ENCODE measurements at places on chromosomes 4 and X.

GRCh38 chrX:65203545-65203944 lies 227.3 kb upstream of the ZC4H2 start:
- no peak overlapping the region for H3K4me3 ChIP-seq
- peak; percentile 27 for DNase-seq
- H3K27me3 ChIP-seq, result no peaks in the 10 kb centered on the region
- H3K36me3 ChIP-seq, result no peaks in the 10 kb centered on the region
- no peaks in the 10 kb centered on the region for H3K4me1 ChIP-seq

DNA sequence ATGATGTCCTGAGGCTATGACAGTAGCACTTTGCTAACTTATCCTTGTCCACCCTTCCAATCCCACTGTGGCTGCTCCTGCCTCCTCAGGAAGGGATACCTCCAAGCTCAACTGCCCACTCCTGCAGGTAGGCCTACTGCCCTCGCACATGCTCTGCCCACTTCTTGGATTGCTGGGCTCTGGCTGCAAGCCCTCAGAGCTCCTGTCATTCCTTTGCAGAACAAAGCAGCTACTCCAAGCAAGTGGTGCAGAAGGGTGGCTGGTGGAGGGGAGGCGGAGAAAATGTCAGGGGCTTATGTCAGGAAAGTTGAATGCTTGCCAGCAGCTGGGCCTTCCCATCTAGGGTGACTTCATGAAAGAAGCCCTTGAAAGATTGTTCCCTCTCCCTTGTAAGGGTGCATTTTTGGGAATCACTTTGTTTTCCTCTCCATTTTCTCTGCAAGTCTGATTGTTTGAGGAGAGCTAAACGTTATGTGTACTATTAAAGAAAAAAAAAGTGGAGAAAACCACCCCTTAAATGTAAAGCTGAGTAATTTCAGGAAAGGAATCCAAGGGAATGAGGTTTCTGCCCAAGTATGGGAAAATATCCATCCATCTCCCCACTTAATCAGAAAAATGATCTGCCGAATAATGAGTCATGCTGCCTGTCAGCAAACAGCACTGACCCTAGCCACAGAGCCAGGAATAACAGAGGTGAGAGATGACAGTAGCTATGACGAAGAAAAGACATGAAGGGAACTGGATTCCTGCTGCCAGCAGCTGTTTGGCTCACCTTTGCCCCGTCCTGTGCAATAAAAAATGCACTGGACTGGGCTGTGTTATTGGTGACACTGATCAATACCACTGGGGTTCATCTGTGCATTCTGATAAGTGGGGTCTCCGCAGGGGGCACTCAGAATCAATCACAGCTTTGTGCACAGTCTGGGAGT lies 102.0 kb downstream of the RTL5 start:
- H3K4me1 ChIP-seq, result peaks cover 13% of the 10 kb centered on the region
- H3K4me3 ChIP-seq, result no peak overlapping the region
- H3K36me3 ChIP-seq, result no peaks in the 10 kb centered on the region
- no peaks in the 10 kb centered on the region for H3K27me3 ChIP-seq
- no peak for DNase-seq

GRCh38 chrX:98207947-98208346 lies 1324.2 kb downstream of the RPA4 start:
- no peaks in the 10 kb centered on the region for H3K36me3 ChIP-seq
- no peak overlapping the region for H3K4me3 ChIP-seq
- H3K27ac ChIP-seq, result no peak overlapping the region
- no peaks in the 10 kb centered on the region for H3K4me1 ChIP-seq
- no peak for DNase-seq

DNA sequence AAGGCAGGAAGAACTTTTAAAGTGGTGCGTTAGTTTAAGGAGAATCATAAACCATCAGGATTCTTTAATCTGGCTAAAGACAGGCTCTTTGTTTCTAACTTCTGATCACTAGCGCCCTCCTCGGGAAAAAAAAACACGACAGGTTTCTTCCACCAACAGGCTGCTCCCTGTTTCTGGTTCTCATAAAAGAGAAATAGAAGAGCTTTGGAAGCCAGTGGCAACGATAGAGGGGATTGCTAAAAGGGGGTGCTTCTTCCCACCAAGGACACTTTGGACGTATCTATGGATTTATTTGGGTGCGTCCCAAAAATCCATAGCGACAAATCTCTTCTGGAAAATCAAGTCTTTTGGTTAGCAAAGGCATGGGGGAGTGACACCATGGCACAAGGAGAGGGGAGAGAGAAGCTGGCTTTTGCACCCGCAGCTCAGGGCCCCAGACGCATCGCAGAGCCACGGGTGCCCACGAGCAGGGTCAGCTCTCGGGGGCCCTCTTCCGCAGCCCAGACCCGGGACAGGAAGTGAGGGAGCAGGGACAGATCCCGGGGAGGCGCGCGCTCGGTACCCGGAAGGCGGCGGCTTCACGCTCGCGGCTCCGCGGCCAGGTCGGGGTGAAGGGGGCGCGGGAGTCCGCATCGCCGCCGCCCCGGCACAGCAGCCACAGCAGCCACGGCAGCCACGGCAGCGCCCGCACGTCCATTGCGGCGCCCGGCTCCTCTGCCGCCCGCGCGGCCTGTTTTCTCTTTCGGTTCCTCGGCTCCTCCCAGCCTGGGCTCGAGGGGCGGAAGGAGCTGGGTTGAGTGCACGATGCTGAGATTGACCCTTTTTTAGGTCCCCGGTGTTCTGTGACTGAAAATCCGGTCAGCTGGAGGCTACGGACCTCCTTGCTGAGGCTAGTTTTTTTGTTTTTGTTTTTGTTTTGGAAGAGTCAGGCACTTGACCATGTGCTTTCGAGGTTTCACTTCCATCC lies at the start of gene CTSO:
TSS of gene CTSO (minus strand) at position 716 of the 967 bp plus-strand sequence. CDS start at position 697, 19 bp downstream.
- peak within 1 kb of the TSS; percentile 99 for H3K27ac ChIP-seq
- H3K36me3 ChIP-seq, result no peaks in the 10 kb centered on the region
- H3K4me1 ChIP-seq, result peaks cover 10% of the 10 kb centered on the region
